ENCODE measurements at places on chromosomes 3 and 15. TPM values are rescaled to one million over a fixed set of nuclear protein-coding genes. Genes with fewer than 3 reads are reported as not detected.

DNA sequence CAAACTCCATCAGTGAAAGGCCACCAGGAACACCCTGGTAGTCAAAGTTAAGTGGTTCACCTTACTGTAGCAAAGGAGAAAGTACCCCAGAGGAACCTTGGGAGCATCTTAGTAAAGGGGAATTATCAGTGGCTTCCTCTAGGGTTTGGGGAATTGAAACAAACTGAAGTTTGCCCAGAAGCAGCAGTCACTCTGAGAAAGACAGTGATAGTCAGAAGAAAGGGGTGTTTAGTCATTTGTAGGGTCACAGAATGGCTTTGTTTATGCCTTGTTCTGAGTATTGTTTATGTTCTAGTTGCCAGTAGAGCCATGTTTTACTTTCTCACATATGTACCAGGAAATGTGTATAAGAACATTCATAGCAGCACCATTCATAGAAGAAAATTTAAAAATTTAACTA is 93.8 kb downstream of the FHIT start:
- DNase-seq: no peak

- peak; percentile 7 for DNase-seq
Measured at GRCh38 chr3:123336001-123336400, 112.9 kb downstream of the ADCY5 start.

GRCh38 chr3:150725548-150725947 is 21.8 kb upstream of the ERICH6 start:
- no peak for DNase-seq

- DNase-seq: peak; percentile 62
Measured at GRCh38 chr3:181709537-181710279, 2.0 kb upstream of the SOX2 start.

GRCh38 chr3:52215351-52215750 is 10.1 kb downstream of the TLR9 start:
- DNase-seq: no peak

DNA sequence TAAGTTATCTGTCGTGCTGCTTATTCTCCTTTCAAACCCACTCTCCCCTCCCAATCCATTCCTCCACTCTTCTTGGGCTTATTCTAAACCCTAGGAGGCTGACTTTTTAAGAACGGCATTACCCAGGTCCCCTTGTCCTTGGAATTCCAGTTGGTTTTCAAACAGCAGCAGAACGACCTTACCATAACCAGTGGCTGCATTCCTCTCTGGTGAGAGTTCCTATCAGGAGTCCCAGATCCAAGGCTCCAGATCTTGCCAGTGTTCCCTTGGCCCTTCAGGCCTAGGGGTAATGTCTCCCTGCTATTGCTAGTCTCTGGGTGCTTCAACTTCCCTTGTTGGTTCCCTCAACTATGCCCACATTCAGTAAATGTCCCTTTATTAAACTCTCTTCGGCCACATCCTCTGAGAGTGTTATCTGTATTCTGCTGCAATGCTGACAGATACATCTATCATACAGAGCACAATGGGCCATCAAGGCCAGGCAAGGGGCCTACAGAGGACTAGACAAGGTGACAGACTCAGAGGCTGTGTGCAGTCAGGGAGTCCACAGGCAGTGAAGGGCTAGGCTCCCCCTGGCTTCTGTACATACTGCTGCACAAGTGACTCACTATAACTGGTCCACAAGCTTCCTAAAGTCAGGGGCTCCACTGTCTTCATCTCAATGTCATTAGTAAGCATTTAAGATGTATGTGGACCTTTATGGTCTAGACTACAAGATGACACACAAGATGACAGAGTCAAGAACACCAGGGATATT is 10.1 kb downstream of the LYSMD2 start:
- DNase-seq: no peak

- no peak for DNase-seq
Measured at GRCh38 chr15:33846142-33846541, 122.2 kb upstream of the CHRM5 start.

GRCh38 chr3:188214442-188214841 is 60.5 kb downstream of the LPP start:
- no peak for DNase-seq

- DNase-seq: no peak
Measured at GRCh38 chr15:78682004-78682651, 41.1 kb upstream of the CHRNB4 start.

GRCh38 chr3:62638316-62638715 is 236.9 kb downstream of the CADPS start:
- DNase-seq: no peak

ARHGAP31 gene
- total RNA-seq: 38.0 TPM

- DNase-seq: no peak
Measured at GRCh38 chr3:130760922-130761321, 14.3 kb upstream of the PIK3R4 start.

BUB1B gene
- 0.85 TPM for total RNA-seq

GRCh38 chr3:174098746-174099145 is 701.2 kb downstream of the NLGN1 start:
- DNase-seq: no peak

DNA sequence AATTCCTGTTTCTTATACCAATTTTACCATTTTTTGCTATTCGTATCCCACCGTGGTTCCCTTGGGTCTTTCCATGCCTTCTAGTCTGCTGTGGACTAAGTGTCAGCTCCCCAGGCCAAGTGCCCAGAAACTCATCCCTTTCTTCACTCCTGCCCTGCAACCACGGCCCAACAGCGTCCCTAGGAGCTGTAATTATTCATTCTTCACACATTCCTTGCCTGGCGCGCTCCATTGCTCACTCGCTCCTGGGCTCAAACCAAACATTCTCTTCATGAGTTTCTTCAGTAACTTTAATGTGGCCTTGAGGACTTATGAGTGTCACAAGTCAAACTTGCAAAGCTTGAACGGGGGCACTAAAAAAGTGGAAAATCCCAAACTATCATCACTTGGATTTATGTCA is 15.7 kb downstream of the GABRB3 start:
- no peak for DNase-seq

DNA sequence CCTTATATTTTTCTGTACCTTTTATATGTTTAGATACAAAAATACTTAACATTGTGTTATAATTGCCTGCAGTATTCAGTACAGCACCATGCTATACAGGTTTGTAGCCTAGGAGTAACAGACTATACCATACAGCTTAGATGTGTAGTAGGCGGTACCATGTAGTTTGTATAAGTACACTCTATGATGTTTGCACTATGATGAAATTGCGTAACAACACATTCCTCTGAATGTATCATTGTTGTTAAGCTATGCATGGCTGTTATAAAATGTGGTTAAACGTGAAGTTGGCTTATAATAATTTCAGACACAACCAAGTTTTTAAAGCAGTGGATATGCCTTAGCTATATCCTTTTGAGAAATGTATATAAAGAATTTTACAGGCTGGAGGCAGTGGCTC is 328.3 kb downstream of the PLCL2 start:
- DNase-seq: no peak

DNA sequence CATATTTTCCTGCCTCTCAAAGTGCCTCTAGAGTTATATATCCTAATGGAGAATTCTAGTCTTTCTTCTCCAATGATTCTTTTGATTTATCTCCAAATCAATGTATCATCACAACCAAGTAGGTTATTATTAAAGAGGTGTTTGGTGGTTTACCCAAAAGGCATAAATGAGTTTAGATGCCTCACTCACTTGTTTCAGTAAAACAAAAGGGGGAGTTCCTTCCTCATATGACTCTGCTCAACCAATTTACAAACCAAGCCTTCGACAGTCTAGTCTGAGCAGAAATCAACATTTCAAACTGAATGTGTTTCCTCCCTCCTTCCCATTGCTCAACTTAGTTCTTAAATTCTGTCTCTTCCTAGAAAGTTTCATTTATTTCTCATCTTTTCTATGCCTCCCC is 116.5 kb downstream of the TNIK start:
- no peak for DNase-seq

GRCh38 chr3:161221806-161222600 is 892 bp downstream of the NMD3 start:
- DNase-seq: no peak

MUSTN1 gene
- 32.7 TPM for total RNA-seq

GRCh38 chr15:52112203-52112750 is 298 bp downstream of the BCL2L10 start:
- DNase-seq: no peak

TM4SF18 gene
- total RNA-seq: 11.2 TPM
